ENCODE measurements at places on chromosomes 1 and 21.

- no peak for DNase-seq
Observed at GRCh38 chr1:244322181-244322580, 129.5 kb downstream of the ADSS2 start.

DNA sequence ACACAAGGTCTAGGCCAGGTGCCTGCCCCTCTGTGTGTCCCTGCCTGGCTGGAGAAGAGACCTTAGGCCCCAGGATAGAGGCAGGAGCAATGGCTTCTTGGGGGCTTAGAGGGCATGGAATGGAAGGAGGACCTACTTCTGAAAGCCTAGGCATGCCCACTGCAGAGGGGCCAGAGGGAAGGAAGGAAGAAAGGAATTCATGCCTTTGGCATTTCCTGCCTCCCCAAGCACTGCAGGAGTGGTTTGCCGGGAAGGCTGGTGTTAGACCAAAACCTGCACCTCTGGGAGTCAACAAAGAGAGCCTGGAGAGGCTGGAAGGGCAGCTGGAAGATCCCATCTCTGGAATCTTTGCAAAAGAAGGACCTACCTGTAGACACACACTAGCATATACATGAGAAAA is 50.7 kb upstream of the KCNE2 start:
- DNase-seq = no peak

GRCh38 chr1:53057127-53057526 is 4.9 kb upstream of the PODN start:
- peak; percentile 73 for DNase-seq

DNA sequence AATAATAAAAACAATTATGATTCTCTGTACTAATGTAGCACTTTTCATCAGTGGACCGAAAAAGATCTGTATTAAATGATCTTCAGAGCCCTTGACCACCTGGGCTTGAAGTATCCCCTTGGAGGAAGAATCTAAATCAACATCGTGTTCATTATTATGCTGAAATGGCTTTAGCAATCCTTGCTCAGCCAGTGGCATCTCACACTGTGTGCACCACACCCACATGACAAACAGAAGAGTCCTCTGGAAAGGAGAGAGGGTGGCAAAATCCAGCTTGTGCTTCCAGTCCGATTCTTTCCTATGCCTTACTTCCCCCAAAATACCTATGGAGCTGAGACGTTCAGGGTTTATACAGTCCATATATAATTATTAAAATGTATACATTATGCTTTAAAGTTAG is 318.5 kb upstream of the RUNX1 start:
- DNase-seq = no peak

DNA sequence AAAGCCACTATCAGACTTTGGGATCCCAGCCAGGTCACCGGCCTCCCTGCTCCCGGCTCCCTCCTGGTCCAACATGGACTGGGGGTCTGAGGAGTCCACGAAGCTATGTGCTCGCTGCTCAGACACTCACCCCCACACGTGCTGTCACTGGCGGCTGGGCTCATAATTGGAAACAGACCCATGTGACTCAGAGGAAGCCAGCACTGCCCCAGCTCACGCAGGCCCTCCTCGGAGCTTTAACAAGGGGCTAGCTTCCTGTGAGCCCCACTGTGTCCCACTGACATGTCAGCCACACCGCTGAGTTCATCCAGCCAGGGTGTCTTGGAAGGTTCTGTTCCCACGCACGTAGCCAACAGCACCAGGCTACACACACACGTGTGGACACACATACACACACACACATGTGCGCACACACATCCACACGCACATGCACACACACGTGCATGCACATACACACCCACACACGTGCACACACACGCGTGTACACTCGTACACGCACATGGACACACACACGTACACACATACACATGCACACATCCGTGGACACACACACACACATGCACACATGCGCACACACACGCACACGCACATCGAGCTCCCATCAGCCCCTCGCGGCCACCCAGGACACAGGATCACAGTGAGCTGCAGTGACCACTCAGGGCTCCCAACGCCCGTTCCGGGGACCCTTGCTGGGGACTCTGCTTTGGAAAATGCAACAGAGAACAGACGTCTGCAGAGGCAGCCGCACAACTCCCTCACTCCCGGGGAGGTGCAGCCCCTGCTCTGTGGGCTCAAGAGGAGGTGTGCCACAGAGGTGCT is 18.4 kb upstream of the COL6A2 start:
- DNase-seq = peak; percentile 1

- DNase-seq = no peak
Observed at GRCh38 chr1:71618191-71618590, 537.4 kb upstream of the ZRANB2 start.

DNA sequence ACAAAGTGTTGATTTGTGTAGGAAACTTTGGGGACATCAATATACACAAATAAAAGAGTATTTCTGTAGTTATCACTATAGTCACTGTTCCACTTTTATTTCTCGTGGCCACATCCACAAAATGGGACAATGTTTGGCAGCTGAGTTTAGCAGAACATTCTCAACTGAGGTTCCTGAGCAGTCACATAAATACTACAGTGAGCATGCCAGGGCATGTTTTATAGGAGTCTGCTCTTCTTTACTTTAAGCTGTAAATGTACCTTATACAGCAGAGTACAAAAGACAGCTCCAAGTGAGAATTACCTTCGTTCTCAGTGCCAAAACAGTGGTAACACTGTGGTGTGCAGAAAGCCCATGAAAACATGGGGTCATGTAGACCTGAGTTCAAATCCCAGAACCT is 5.0 kb downstream of the BTG3 start:
- no peak for DNase-seq

- no peak for DNase-seq
Observed at GRCh38 chr1:26771285-26771642, 16.5 kb upstream of the PIGV start.

DNA sequence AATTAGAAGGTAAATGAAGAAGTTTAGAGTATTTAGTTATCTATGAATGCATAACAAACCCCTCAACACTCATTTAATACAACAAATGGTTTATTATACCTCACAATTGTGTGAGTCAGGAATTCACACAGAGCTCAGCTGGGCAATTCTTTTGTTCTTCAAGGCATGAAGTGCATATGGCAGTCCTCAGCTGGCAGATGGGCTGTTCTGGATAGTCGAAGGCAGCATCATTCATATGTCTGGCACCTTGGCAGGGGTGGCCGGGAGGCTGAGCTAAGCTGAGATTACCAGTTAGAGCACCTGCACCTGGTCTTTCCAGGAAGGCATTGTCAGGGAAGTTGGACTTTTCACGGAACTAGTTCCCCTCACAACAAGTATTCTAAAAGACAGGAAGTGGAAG is 286.2 kb upstream of the DUSP10 start:
- no peak for DNase-seq

GRCh38 chr1:99674115-99675064 is 28.5 kb downstream of the PALMD start:
- DNase-seq = no peak

DNA sequence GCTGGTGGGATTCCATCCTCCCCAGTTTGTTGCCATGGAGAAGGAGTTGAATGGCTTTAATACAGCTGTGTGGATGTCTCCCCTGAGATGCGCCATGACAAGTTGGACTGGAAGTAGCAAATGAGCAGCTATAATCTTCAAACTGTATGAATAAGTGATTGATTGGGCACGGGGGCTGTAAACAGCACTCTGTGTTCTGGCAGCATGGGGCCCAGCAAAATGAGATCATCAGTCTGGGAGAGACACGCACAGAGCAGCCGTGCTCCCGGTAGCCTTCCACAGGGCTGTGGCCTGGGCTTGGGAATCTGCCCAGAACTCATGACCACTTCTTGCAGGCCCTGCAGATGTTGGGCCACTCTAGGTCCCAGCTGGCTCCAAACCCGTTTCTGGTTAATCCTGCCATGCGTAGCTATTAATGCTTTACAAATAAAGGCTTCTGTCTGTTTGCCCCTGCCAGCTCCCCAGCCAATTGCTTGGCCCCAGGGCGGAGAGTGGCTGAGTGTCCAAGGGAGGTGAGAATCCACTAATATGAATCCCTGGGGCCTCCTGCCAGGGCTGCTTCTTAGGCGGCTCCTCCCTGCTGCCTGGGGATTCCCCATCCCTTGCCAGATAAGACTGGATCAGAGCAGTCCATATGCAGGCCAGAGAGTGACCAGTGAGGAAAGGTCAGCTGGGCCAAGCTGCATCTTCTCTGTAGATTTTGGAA is 642.9 kb downstream of the AJAP1 start:
- no peak for DNase-seq

GRCh38 chr1:14782741-14783591 is 184.5 kb downstream of the KAZN start:
- DNase-seq = no peak

DNA sequence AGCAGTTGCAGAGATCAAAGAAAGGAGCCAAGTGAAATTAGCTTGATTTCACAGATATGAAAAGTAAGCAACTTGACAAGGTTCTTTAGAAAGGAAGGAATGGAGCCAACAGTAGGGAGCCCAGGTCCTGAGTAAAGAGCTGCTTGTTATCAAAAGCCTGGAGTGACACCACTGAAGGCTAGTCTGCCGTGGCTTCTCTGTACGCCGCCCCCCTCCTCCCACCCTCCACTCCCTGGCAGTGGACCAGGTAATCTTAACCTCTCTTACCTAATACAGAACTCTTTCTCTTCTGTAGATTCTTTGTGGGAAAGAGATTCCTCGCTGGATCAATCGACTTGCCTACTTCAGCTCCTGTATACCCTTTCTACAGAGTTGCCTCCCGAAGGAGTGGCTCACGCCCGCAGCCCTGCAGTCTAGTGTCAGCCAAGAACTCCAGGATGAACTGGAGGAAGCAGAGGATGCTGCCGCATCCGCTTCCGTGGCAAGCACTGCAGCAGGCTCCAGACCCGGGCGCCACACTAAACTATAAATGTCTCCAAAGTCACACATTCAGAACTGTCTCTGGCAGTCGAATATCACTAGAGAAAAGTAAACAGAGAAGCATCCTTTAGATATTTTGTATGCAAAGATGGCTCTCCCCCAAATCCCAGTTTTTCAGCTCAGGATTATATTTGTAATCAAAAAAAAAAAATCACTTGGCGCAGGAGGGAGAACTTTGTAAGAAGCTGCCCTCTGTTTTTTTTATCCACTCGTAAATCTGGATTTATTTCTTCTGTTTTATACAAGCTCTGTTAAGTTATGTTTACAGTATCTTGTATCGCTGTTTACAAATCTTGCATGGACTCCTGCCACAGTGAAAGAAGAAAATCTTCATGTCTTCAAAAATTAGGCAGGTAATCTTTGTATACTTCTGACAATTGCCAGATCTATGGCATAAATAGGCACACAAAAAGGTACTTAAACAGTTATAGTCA is 52.6 kb downstream of the DESI2 start:
- no peak for DNase-seq

- DNase-seq = no peak
Observed at GRCh38 chr1:24911651-24912155, 18.4 kb downstream of the RUNX3 start.

Measured in SK-N-MC (cell line).